ENCODE measurements at places on chromosomes 2 and 18.

DNA sequence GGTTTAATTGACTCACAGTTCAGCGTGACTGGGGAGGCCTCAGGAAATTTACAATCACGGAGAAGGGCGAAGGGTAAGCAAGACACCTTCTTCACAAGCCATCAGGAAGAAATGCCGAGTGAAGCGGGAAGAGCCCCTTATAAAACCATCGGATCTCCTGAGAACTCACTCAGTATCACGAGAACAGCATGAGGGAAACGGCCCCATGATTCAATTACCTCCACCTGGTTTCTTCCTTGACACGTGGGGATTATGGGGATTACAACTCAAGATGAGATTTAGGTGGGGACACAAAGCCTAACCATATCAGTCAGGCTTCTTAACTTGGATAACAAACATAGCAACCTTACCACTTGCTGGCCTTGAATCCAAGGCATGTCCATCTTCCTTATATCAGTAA lies 289.0 kb upstream of the STON1 start:
- DNase-seq = no peak

GRCh38 chr2:127624320-127624755 lies 21.6 kb upstream of the GPR17 start:
- no peak for DNase-seq

- DNase-seq = no peak
Measured at GRCh38 chr18:43949291-43949690, 672.0 kb upstream of the SYT4 start.

- no peak for DNase-seq
Measured at GRCh38 chr2:1766425-1766824, 22.1 kb upstream of the PXDN start.

DNA sequence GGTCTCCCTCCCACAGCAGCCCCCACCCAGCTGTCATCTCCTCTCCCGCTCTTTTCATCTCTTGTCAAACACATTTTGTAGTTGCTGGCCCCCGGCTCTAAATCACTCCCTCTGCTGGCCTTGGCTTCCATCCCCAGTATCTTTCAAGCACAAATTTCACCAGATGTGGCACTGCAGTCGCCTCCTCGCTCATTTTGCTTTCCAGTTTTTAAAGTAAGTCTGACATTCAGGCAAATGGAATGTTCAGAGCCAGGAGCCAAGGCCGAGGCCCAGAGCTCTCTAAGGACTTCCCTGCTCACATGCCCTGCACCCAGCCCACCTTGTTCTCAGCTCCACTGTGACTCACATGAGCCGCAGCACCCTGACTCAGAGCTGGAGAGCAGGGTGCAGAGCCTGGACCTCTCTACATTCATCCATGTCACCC lies 158.4 kb downstream of the GALNT14 start:
- no peak for DNase-seq

GRCh38 chr2:196286821-196287220 lies 115.4 kb upstream of the STK17B start:
- no peak for DNase-seq

DNA sequence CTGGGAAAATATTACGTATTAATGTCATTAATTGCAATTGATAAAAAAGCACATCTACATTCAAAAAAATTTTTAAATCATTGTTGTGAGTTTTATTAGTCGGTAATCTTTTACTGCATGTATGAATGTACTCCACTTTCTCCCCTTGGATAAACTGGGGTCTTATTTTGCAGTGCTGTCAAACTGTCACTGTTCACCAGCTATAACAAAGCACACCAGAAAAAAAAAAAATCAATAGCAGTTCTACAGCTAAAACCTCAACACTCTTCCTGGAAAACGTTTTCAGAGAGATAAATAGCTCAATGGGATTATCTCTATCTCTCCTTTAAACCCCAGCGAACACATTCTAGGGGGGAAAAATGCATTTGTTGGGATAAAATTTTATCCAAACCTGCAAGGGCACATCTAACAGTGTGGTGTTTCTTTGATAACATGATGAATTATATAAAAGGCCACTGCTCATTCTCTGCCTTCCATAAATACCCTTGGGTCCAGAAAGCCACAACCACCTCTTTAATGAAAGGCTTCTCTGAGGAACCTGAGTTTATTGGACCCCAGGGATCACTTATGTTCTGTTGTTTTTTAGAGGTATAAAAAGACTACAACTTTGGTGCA lies 219.9 kb downstream of the CDH20 start:
- DNase-seq = no peak

DNA sequence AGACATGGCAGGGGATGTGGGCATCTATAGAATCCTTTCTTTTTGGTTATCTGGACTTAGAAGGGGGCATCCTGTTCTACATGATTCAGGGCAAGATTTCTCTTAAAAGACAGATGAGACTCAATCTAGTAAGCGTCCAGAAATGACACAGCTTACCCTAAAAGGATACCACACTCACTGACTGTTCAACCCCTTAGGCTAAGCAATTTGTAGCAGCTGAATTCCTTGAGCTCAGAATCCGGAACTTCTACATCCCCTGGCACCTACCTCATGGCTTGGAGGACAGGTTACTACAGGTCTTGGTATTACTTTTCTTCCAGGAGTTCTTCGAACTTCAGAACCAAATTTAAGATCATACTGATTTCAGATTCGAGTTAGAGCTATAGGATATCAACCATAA lies 138.4 kb downstream of the LAMA3 start:
- DNase-seq = no peak

DNA sequence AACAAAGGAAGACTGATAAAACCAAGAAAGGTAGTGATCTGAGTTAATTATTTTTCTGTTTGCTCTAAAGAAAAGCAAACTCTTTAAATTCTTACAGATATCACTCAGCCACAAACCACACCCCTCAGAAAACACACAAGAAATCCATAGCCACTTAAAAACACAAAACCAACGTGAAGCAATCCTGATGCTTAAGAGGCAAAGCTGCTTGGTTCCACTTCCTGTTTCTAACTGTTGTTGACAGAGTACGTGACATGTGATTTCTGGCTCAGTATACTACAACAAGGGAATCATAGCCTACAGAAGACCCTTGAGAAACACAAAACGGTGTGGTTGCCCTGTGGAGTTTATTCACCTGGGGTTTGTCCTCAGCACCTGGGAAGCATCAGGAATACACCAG lies 240.9 kb upstream of the APCDD1 start:
- no peak for DNase-seq
